Erythroblast (primary cell): ENCODE measurements at places on chromosomes 1 and 21.

DNA sequence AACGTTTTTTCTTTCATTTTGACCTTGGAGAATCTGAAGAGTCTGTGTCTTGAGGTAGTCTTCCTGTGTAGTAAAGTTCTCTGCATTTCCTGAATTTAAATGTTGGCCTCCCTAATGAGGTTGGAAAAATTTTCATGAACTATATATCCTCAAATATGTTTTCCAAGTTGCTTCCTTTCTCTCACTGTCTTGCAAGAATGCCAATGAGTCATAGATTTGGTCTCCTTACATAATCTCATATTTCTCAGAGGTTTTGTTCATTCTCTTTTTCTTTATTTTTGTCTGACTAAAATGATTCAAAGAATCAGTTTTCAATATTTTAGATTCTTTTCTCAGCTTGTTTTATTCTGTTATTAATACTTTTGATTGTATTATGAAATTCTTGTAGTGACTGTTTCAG is 87.6 kb downstream of the DRAM2 start:
- DNase-seq = no peak

DNA sequence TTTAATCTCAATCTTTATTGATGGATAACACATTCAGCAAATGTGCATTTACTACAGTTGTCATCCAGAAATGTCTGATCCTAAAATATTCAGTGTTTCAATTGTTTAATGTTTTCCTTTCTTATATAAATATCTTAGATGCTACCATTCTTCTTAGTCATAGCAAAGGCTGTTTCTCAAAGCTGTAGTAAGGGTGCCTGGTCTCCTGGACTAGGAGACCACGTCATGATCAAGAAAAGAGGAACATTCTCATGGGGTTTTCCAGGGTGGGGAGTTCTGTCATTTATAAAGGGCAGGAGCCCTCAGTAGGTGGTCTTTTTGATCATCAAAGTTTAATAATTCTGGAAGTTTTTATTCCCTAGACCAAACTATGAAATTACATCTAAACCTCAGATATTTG is 292.8 kb downstream of the HMCN1 start:
- DNase-seq = no peak

DNA sequence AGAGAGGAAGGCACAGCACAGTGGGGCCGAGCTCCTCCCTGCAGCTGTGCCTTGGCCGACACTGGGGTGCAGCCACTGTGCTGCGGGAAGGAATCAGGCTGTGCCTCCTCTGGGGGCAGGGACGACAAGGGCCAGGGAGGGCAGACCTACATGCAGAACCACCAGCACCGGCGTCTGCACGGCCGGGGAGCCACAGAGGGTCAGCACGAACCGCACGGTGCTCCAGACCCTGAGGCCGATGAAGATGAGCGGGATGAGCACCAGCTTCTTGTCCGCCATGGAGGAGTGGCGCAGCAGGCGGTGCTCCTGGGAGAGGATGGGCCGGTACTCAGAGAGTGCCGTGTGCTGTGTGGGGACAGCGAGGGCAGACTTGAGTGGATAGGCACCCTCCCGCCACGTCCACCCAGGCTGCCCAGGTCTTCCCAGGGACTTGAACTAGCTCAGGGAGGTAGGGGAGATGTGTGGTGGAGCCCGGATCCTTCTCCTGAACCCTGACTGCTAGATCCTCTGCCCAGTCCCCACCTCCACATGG is 23.5 kb downstream of the GPR157 start:
- DNase-seq = no peak

GRCh38 chr21:17406202-17406601 is 106.6 kb upstream of the CXADR start:
- no peak for DNase-seq

DNA sequence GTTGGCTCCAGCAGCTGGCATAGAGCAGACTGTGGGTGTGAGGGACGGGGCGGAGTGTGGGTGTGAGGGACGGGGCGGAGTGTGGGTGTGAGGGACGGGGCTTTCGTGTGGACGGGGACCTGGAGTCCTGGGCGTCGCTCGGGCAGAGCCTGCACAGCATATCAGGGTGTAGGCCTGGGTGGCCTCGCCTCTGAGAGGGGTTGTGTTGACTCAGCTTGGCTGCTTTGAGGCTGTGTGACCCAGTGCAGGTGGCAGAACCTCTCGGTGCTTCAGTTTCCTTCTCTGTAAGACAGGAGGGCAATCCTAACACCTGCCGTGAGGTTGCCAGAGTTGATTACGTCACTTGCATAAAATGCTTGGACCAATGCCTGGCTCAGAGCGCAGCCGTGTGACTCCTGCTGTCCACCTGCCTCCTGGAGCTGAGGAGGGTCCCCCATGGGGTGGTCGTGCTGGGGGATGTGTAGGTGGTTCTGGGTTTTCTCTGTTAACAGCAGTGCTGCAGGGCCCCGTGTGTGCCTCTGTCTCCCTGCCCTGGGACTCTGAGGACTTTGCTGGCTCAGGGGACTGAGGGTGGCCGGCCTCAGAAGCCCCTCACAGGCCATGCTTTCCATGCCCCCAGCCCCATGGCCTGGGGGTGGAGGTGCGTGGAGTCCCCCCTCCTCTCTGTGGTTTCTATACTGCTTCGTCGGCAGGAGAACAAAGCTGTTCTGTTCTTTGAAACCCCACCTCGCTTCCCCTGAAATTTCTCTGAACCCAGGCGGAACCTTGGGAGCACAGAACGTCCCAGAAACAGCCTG is 15.4 kb downstream of the PDXK start:
- DNase-seq = peak; percentile 71

DNA sequence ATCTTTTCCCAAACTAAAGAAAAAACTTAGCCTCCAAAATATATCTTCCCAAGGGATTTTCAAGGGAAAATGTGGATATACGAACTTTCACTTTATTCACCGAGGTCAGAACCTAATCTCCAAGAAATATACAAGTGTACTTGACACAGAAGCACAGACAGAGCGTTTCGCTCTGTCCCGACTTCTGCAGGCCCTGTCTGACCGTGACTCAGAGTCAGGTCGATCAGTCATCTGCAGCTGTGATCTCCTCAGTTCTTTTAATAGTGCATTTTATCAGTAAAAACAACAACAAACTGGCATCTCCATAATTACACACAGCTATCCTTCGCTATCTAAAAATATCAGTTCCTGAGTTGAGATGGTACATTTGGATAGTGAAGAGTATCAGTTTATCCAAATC is 226.6 kb downstream of the TM2D1 start:
- DNase-seq = no peak

DNA sequence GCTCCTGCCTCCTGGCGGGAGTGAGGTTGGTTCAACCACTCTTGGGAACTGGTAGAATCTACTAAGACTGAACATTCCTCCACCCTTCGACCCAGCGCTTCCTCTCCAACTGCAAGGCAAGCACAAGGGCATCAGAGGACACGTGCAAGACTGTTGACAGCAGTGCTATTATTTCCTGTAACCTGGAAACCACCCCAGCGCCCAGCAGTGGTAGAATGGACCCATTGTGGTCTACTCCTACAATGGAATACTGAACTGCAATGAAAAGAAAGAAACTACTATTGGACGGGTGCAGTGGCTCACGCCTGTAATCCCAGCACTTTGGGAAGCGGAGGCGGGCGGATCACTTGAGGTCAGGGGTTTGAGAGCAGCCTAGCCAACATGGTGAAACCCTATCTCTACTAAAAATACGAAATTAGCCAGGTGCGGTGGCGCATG is 33.0 kb upstream of the TARDBP start:
- DNase-seq = no peak

DNA sequence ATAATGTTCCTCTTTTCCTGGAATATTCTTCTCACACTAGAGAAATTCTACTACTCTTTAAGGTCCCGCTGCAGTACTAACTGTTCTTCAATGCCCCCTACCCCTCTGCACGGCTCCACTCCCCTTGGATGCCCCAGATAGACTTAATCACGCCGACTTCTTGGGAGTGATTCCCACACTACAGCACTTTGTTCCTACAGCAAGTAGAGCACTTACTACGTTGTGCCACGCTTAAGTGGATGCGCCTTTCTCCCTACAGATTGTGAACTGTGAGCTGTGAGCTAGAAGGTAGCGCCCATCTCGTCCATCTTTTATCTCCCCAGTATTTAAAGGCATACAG is 2.2 kb downstream of the ZNF436 start:
- DNase-seq = no peak

- no peak for DNase-seq
These were observed 36.0 kb downstream of the UBE4B start for GRCh38 chr1:10068605-10069294.

DNA sequence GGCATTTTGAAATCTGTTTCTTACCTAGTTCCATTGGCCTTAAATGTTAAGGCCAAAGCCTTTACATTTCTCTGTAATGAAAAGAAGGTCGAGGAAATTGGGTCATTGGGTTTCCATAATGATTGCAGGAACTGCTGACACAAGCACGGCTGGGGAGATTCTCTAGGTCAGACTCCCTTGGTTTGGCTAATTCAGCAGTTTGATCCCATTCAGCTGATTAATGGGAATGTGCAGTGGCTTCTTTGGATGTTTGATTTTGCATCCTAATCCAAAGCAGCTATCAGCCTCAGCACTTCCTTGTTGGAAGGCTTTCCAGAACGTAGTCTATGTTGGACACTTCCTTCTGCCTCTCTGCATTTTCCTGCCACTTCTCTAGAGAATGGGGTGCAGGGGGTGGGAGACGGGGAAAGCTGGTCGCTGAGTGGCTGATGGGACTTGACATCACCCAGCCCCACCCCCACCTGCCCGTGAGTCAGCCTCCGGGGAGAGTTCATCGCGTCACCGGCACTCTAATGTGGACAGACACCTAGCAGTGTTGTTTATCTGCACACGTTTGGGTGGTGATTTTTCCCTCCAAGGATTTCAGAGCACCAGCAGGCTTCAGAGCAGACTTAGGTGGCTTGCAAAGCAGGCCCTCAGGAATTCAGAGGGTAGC is 5.4 kb downstream of the PSEN2 start:
- DNase-seq = no peak

GRCh38 chr1:198150369-198150768 is 6.4 kb upstream of the NEK7 start:
- DNase-seq = peak; percentile 60

GRCh38 chr1:214476986-214477870 is 74.2 kb downstream of the PTPN14 start:
- no peak for DNase-seq

DNA sequence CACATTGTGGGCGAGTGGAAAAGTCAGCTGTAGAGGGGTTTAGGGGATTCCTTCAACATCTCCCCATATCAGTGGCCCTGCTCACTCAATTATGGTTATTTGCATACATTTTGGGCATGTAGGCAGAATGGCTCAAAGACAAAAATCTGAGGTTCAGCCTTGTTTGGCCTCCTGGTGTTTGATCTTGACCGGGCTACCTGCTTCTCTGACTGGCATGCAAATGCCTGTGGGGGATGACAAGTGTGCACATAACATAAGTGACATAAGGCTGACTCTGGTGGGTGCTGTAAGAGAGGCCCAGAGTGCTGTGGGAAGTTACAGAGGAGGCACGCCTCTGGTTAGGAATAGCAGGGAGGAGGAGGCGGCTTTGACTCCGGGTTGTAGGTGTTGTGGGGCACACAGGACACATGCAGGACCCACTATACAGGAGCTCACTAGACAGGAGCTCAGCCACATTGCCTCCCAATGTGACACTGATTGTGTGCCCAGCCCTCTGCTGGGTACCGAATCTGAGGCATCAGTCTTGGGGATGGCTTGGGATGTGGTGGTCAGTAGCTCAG is 29.4 kb upstream of the IL19 start:
- no peak for DNase-seq

DNA sequence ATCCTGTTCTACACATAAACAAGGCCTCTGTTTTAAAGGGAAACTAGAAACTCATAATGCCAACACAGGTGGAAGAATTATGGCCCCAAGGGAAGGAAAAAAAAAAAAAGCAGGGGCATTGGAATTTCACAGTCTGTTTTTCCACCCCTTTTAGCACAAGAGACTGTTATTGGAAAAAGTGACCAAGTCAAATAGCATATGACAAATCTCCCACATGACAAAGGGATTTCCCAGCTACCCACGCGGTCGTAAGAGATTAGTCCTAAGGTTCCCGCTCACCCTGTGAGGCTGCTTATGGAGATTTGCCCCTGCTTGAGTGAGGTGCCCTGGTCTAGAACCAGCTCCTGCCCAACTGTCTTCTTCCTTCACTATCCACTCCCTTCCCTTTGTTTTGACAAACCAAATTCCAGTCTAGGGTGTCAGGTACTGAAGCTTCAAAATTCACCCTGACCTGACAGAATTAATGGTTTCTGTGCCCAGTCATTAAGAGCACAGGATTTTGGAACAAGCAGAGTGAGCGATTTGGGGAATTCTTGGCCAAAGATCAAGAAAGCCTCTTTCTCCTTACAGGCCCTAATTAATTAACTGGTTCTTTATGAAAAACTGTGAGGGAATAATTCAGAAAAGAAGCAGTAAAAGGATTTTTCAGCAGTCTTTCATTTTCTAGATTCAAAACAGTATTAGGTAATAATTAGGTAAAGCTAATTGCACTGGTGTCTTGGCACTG is 107.3 kb downstream of the NMNAT2 start:
- no peak for DNase-seq

- DNase-seq = no peak
These were observed 8.4 kb downstream of the EFNA3 start for GRCh38 chr1:155086856-155087535.

GRCh38 chr21:14842601-14843000 is 222.2 kb downstream of the NRIP1 start:
- no peak for DNase-seq

GRCh38 chr1:43165162-43165561 is 6.9 kb downstream of the EBNA1BP2 start:
- no peak for DNase-seq
